Keratinocyte (primary cell): ENCODE measurements at places on chromosomes 1 and 21.

DNA sequence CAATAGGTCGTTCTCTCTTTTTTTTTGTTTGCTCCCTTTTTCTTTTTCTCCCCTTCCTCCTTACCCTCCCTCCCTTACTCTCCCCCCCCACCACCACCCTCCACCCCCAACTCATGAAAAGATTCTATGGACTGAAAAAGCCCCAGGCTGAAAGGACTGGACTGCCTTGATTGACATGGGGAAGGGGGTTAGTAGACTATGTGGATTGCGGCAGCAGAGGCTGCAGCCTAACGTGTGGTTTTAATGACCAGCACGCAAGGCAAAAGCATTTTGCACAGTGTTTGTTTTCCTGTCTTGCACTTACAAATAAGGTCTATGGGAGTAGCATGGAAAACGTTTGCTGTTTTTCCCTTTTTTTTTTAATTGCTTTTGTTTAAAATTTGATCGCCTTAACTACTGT lies 5.5 kb downstream of the ZBTB18 start:
- no peak overlapping the region for H3K27ac ChIP-seq
- no peak overlapping the region for H3K4me3 ChIP-seq
- H3K36me3 ChIP-seq, result peaks cover 9% of the 10 kb centered on the region
- no peak for DNase-seq
- H3K4me1 ChIP-seq, result no peaks in the 10 kb centered on the region
- no peaks in the 10 kb centered on the region for H3K27me3 ChIP-seq

DNA sequence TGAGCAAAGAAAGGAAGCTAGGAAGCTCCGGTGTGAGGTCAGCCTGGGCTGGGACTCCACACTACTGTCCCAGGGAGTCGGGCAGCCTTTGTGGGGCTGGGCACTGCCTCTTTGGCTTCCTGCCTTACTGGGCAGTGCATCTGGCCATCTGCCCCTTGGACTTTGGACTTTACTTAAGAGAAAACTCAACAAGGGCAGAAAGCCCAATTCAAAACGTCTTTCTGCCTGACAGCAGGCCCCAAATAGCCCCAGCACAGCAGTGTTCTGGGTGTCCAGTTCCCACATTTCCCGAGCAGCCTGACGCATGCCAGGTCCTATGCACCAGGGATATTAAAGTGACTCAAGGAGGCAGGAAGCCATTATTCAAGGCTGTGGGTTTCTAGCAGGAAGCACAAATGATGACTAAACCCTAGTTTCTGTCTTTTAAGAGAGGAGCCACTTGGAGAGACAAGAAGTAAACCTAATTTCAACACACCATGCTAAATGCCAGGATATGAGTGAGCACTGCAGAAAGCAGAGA lies 37.9 kb upstream of the EDEM3 start:
- peaks cover 1% of the 10 kb centered on the region for H3K36me3 ChIP-seq
- no peak overlapping the region for H3K4me3 ChIP-seq
- peak; percentile 63 for DNase-seq
- peak overlapping the region; percentile 88 for H3K27ac ChIP-seq
- H3K4me1 ChIP-seq, result peaks cover 17% of the 10 kb centered on the region

- H3K27ac ChIP-seq, result no peak overlapping the region
- H3K36me3 ChIP-seq, result no peaks in the 10 kb centered on the region
- H3K4me3 ChIP-seq, result no peak overlapping the region
- peaks cover 10% of the 10 kb centered on the region for H3K4me1 ChIP-seq
- H3K27me3 ChIP-seq, result no peaks in the 10 kb centered on the region
Observed at GRCh38 chr1:44941424-44942324, 44.7 kb downstream of the EIF2B3 start.

DNA sequence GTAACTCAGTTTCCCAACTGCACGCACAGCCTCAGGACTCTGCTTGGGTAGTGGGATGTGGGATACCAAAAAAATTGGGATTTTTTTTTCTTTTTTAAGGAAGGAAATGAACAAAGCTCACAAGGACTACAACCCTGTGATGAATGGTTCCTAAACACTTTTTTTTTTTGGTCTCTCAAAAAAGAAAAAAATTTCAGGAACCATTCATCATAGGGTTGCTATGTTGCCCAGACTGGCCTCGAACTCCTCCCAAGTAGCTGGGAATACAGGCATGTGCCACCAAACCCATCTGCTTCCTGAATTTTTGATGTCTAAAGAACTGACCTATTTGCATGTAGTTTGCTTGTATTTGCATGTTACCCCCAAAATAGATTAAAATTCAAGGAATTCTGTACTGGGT lies 6.8 kb downstream of the MINDY1 start:
- no peaks in the 10 kb centered on the region for H3K27me3 ChIP-seq
- H3K4me3 ChIP-seq, result no peak overlapping the region
- H3K4me1 ChIP-seq, result peaks cover 19% of the 10 kb centered on the region
- no peak overlapping the region for H3K27ac ChIP-seq

DNA sequence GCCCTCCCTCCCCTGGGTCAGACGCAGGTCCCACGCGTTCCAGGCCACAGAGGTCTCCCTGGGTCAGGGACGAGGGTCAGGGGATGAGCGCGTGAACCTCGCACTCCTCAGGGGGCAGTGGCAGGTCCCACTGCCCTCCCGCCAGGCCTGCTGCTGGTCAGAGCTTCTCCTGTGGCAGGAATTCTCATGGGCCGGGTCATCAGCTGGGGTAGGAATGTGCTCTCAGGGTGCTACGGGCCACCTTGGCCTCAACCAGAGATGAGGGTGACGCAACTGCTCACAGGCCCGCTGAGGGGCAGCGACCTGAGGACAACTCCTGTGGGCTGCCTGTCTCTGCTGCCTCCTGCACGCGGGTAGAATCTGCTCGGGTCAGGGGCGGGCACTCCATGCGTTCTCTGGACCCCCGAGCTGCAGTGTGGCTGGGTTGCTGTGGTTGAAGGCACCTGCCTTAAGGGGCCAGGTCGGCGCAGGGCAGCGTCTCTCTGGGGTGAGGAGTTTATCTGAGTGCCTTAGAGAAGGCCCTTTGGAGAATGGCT lies 128.8 kb downstream of the PRDM16 start:
- H3K36me3 ChIP-seq, result no peaks in the 10 kb centered on the region
- H3K27me3 ChIP-seq, result no peaks in the 10 kb centered on the region
- H3K4me3 ChIP-seq, result no peak overlapping the region
- no peak overlapping the region for H3K27ac ChIP-seq
- no peak for DNase-seq

DNA sequence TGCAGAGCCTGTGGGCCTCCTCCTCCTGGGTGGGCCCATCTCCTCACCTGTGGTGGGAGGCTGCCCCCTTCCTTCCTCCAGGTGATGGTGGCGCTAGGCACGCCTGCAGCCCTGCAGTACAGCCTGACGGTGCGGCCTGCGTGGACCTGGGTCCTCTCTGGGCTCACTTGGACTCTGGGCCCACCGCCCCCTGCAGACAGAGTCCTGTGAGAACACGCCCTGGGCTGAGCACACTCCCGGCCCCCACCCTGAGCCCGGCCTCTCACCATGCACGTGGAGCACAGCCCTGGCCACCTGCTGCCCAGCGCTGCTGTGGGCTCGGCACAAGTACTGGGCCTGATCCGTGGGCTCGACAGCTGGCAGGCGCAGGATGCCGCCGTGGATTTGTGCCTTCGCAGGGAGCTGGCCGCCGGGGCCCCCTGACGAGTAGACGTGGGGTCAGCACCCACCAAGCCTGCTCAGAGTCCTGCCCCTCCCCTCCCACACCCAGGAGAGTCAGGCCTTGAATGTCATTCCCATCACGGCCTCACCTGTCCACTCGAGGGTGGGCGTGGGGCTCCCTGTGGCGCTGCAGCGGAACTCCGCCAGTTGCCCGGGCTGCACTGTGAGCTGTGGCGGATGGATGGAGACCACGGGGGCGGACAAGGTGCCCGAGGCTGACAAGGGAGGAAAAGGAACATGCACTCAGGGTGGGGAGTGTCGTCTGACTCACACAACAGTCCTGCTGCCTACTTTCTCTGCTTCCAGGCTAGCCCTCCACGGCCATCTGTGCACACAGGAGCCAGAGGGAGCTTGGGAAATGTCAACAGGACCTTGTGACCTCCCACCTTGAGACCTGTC lies 43.4 kb downstream of the LDLRAD2 start:
- no peaks in the 10 kb centered on the region for H3K27me3 ChIP-seq
- H3K27ac ChIP-seq, result no peak overlapping the region
- peaks cover 4% of the 10 kb centered on the region for H3K4me1 ChIP-seq
- no peak for DNase-seq
- peaks cover 58% of the 10 kb centered on the region for H3K36me3 ChIP-seq

DNA sequence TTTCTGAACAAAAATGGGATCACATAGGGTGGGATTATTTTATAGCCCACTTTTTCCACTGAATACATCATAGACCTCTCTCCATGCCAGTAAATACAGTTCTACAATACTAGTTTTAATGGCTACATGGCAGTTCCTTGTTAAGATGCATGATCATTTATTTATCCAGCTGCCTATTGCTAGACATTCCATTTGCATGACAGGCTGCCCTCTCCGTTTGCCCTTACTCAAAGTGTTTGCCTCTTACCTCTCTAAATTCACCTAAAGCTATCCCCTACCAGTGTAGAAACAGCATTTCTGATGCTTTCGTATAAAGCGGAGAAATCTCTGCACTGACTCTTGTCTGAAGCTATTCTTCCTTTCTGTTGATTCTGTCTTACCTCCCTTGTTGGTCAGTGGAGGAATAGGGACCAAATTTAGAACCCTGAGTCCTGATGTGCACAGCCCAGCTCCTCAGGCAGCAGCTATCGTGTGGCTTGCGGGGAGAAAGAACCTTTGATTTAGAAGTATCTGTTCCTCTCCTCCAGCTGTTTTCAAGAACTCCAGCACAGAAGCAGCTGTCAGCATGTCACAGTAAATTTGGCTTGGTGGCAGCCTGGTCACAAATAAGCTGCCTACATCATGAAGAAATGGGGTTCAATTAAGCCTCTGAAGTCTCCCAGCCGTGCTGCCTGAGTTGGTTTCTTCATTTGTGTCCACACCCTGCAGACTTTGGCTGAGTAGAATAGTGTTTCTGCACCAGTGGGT lies 337.3 kb downstream of the PRDM2 start:
- H3K4me3 ChIP-seq, result no peak overlapping the region
- no peaks in the 10 kb centered on the region for H3K36me3 ChIP-seq
- H3K4me1 ChIP-seq, result peaks cover 10% of the 10 kb centered on the region
- H3K27me3 ChIP-seq, result no peaks in the 10 kb centered on the region
- DNase-seq, result no peak

- no peaks in the 10 kb centered on the region for H3K36me3 ChIP-seq
- no peaks in the 10 kb centered on the region for H3K4me1 ChIP-seq
- DNase-seq, result no peak
- H3K4me3 ChIP-seq, result no peak overlapping the region
Observed at GRCh38 chr1:58447042-58447441, 99.5 kb downstream of the OMA1 start.

- peaks cover 69% of the 10 kb centered on the region for H3K4me1 ChIP-seq
- peaks cover 4% of the 10 kb centered on the region for H3K36me3 ChIP-seq
- H3K27me3 ChIP-seq, result no peaks in the 10 kb centered on the region
- peak overlapping the region; percentile 59 for H3K27ac ChIP-seq
Observed at GRCh38 chr1:214454569-214455396, 96.6 kb downstream of the PTPN14 start.

DNA sequence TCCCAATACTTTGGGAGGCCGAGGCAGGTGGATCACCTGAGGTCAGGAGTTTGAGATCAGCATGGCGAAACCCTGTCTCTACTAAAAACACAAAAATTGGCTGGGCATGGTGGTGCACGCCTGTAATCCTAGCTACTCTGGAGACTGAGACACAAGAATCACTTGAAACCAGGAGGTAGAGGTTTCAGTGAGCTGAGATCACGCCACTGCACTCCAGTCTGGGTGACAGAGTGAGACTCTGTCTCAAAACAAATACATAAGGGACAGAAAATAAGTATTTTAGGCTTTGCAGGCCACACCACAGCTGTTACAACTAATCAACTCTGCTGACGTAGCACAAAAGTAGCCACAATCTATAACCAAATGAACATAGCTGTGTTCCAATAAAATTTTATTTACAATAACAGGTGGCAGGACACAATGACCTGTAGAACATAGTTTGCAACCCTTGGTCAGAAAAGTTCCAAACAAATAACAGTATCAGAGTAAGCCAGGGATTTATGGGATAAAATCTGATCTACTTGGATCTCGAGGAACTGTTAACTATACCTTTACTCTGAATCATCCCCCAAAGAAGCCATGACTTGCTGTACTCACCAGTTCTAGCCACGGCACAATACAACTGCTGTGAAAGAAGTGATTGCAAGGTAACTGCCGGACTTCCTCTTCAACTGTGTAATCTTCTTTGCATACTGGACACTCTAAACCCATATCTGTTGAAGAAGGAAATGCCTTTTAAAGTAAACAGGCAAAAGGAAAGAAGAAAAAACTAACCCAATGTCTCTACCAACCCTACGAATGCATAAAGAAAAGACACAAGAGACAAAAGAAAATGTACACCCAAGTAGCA lies 28.3 kb downstream of the CD160 start:
- peaks cover 11% of the 10 kb centered on the region for H3K4me1 ChIP-seq
- H3K36me3 ChIP-seq, result peaks cover 12% of the 10 kb centered on the region
- no peak overlapping the region for H3K27ac ChIP-seq
- no peaks in the 10 kb centered on the region for H3K27me3 ChIP-seq
- no peak for DNase-seq
- no peak overlapping the region for H3K4me3 ChIP-seq

DNA sequence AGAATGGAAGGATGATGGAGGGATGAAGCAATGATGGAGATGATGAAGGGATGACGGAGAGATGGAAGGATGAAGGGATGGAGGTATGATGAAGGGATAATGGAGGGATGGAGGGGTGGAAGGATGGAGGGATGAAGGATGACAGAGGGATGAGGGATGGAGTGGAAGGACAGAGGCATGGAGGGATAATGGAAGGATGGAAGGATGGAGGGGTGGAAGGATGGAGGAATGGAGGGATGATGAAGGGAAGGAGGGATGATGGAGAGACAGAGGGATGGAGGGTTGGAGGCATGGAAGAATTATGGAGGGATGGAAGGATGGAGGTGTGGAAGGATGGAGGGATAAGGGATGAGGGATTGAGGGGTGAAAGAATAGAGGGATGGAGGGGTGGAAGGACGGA lies 62.8 kb downstream of the KCNAB2 start:
- H3K4me3 ChIP-seq, result no peak overlapping the region
- H3K27ac ChIP-seq, result no peak overlapping the region
- no peaks in the 10 kb centered on the region for H3K36me3 ChIP-seq
- DNase-seq, result no peak

- no peaks in the 10 kb centered on the region for H3K36me3 ChIP-seq
- DNase-seq, result no peak
- H3K4me1 ChIP-seq, result no peaks in the 10 kb centered on the region
Observed at GRCh38 chr1:164846731-164847691, 288.0 kb downstream of the PBX1 start.

GRCh38 chr21:32260130-32260529 lies 18.7 kb downstream of the MIS18A start:
- DNase-seq, result no peak
- peaks cover 10% of the 10 kb centered on the region for H3K4me1 ChIP-seq
- H3K27ac ChIP-seq, result no peak overlapping the region
- H3K27me3 ChIP-seq, result peaks cover 12% of the 10 kb centered on the region
- no peak overlapping the region for H3K4me3 ChIP-seq
- H3K36me3 ChIP-seq, result no peaks in the 10 kb centered on the region
